ENCODE measurements at places on chromosomes 1 and 21. TPM values are rescaled to one million over a fixed set of nuclear protein-coding genes. Genes with fewer than 3 reads are reported as not detected.

DNA sequence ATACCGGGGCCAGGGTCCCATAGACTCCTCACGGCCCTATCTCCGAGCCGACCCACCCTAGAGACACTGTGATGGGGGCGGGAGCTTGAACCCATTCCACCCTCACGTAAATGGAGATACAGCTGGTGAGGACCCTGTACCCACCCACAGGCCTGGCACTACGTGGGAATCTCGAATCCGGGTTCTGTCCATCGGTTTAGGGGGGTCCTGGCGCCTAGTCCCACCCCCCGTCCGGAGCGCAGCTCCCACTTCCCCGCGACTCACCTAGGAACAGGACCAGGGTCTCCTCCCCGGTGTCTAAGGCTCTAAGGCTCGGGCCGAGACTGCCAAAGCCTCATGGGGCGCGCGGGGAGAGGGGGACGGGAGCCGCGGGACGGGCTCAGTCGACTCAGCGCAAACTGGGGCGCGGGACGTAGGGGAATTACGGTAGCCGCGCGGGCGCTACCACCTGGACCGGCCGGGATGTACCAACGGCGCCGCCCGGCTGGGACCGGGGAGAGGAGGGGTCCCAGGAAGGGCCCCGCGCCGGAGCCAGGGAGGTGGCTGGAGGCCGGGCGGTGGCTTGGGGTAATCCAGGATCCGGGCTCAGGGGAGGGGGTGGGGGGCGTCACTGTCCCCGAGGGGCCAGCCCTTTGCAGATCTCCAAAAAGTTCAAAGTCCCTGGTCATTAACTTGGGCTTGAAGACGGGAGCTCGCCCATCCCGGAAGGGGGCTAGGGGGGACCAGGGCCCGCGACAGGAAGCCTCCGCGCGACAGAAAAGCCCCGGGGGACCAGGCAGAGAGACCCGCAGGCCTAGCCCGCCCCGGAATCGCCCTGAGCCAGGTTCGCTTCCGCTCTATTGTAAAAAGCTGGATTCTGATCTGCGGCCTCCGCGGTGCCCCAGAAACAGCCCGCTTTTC, 1.0 kb downstream of the PLEKHG5 start:
- DNase-seq, result peak; percentile 57

The RIMS3 gene
- total RNA-seq, result 0.19 TPM

The TSPAN1 gene
- 2.6 TPM for total RNA-seq

The KIF2C gene
- total RNA-seq, result 95.3 TPM

Data from LHCN-M2 (cell line).